LoVo (cell line): ENCODE measurements at places on chromosomes 2 and 18.

GRCh38 chr2:29113891-29114321 is 1.3 kb upstream of the CLIP4 start:
- peak; percentile 74 for DNase-seq

DNA sequence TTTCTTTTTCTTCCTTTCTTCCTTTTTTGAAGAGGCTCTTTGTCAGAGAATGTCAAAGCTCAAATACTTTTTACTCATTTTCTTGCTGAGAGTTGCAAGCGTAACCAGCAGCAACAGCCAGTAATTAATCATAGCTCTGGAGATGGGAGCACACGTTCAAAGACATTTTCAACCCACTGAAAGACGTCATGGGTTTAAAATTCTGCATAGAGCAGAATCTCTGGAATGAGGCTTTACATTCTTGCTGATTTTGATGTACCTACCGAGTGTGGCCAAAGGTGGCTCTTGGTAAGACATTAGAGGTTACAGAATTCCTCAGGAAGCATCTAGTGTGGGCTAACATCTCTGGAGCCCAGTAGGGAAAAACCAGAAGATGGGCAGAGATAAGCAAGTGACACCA is 292.5 kb downstream of the MTX2 start:
- no peak for DNase-seq

DNA sequence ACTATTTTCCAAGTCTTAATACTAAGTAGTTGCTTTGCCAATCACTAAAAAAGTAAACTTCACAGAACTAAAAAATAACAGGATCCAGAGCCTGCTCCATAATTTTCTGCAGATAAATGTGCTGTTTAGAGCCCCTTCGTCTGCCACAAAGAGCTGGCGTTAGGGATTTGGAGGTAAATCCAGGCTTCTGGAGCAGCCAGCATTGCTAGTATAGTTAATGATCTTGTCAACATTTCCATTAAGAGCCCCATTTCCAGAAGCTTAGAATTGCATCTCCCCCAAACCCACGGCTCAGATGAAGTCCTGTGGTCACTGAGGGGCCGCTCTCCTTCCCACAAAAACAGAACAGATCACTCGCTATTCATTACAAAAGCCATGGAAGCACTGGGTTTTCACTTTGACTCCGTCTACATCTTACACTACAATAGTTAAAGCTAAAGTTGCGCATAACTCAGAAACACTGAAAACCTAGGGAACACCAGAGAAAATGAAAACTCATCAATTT is 41.9 kb downstream of the ZNF516 start:
- no peak for DNase-seq

DNA sequence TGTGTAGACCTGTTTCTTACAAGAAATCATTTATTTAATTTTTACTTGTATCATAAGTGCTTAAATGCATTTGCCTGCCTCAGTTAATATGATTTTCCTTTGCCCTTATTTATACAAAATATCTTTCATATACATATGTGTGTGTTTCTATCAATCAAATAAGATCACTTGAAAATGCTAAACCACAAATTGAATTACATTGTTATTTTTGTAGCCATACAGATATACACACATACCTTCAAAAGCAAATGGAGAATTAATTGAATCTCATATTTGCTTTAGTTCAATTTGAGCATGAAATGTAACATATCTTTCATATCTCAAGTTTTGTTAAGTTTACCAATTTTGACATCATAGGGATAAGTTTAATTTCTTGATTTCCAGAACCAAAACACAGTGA is 755.8 kb upstream of the PIK3C3 start:
- DNase-seq, result no peak

DNA sequence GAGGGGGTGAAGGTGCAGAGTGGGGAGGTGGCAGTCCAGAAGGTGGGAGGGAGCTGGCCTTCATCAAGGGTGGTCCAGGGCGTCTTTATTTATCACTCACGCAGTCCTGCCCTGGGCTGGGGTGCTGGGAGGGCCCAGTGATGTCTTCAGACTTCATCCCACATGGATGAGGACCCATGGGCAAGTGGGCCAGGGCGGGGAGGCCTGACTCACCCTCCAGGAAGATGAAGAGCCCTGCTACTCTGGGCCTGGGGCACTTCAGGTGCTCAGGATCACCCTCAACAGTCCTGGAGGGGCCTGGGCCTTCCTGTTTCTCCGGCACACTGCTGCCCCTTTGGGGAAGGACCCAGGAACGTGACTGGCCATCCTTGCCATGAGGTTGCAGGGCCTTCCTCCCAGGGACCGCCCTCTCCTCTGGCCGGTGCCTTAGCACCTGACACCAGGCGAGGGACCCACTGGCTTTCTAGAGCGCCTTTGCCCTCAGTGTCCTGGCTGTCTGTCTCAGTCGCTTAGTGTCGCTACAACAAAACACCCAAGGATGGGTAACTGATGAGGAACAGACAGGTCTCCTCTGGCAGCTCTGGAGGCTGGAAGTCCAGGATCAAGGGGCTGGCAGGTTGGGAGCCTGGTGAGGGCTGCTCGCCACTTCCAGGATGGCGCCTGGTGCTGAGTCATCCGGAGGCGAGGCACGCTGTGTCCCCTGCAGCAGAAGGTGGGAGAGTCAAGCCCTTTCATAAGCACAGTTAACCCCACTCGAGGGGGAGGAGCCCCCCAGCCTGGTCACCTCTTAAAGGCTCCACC is 57.8 kb upstream of the HS6ST1 start:
- DNase-seq, result no peak

- DNase-seq, result no peak
Observed at GRCh38 chr18:63284173-63284799, 35.3 kb downstream of the BCL2 start.

DNA sequence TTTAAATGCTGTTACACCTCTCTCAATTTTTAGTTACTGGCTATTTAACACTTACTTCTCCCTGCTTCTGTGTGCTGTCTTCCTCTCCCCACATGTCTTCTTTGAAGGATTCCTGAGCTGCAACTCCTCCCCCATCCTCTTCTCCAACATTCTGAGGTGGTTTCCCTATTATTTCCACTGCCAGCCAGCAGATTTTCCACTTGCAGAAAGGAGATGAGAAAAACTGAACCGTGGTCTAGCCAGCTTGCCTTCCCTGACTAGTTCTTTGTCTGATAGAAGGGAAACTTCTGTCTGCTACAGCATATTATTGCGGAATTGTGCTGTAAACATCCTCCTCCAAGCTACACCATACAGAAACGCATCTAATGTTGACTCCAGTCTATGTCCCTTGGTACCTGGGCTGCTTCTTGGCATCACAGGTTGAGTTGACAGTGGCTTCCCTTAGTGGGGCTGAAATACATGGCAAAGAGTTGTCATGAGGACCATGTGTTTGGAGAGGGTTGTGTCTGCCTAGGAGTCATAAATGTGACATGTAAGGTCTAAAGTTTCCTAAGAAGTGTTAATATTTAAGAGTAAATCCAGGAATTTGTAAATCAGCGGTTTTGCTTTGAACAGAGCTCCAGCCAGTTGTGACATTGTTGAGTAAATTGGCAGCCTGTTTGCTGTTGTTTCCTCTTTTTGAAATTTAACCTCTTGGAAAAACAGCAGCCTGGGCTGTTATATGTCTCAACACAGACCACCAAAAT is 68.3 kb upstream of the RND3 start:
- DNase-seq, result no peak

GRCh38 chr18:51279367-51279984 is 82.0 kb upstream of the MEX3C start:
- no peak for DNase-seq

GRCh38 chr2:204453730-204454167 is 91.5 kb upstream of the PARD3B start:
- peak; percentile 58 for DNase-seq

DNA sequence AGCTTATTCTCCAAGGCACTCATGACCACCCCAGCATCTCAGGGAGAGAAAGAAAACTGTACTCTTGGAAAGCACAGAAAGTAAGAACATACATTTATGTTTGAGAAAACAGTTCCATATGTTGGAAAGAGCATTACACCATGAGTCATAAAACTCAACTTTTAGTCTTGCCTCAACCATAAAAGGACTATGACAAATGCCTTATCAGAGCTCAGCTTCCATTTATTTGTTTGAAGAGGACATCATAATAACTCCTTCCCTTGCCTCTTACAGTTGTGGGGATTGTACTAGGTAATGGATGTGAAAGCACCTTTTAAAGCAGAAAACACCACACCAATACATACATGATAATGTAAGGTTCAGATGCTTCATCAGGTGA is 370.8 kb downstream of the LNPK start:
- peak; percentile 61 for DNase-seq

DNA sequence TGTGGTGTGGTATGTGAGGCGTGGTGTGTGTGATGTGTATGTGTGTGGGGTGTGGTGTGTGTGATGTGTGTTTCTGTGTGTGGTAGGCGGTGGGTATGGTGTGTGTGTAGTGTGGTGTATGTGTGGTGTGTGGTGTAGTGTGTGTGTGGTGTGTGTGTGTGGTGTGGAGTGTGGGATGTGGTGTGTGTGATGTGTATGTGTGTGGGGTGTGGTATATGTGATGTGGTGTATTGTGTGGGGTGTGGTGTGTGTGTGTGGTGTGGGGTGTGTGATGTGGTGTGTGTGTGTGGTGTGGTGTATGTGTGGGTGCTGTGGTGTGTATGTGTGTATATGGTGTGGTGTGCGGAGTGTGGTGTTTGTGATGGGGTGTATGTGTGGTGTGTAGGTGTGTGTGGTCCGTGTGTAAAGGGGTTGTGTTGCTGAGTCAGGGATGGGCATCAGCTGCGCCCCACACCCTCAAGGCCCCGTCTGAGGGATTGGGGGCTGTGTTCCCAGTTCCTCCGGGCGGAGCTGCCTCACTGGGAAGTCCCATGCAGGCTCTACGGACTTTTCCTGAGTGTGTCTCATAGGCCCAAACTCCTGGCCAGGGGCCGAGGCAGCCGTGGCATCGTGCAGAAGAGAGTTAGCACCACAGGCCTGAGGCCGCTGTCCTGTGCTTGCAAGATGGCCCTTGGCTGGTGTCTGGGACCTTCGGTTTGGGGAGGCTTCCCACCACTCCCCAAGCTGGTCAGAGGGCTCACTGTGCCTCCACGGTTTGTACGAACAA is 18.2 kb upstream of the ARL4C start:
- DNase-seq, result no peak

GRCh38 chr18:50429207-50429948 is 54.5 kb downstream of the SKA1 start:
- peak; percentile 40 for DNase-seq

DNA sequence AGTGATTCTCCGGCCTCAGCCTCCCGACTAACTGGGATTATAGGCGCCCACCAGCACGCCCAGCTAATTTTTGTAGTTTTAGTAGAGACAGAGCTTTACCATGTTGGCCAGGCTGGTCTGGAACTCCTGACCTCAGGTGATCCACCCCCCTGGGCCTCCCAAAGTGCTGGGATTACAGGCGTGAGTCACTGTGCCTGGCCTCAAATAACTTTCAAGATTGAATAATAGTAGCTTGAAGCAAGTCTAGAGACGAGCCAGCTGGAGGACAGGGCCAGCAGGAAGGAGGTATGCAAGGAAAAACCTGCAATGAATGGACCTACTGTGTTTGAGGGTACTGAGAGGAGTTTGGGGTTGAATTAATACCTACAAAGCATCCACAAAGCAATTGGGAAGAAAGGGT is 87.5 kb downstream of the MSH2 start:
- no peak for DNase-seq

DNA sequence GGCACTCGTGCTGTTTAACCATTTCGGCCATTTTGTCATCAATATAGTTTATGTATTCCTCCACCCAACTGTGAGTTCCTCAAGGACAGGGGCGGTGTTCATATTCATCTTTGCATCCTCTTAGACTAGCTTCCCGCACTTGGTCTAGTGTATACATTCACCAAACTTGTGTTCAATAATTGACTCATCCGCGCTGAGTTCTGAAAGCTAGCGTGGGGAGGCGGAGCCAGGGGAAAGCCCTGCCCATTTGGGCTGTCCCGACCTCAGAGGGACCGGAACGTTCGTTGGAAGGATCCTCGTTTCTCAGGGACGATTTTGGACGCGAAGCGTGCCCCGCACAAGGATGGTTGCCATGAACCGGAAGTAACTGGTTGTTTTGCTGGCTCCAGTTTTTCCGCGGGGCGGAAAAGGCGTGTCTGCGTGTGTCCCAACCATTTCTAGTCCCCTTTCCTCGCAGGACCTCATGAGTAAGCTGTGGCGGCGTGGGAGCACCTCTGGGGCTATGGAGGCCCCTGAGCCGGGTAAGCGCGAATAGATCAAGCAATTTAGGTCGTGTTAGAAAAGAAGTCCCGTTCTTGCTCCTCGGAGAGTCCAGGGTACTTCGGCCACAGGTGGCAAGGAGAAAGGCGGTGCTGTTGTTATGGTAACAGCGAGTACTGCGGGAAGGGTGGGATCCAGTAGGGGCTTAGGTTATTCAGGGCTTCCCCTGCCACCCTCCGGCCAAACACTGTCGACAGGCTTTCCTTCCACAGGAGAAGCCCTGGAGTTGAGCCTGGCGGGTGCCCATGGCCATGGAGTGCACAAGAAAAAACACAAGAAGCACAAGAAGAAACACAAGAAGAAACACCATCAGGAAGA is at the start of gene INO80B:
Gene INO80B, plus strand, starts transcription at position 434 of the 858 bp plus-strand sequence. Its CDS starts 30 bp downstream, at position 464.
- peak; percentile 97 for DNase-seq

DNA sequence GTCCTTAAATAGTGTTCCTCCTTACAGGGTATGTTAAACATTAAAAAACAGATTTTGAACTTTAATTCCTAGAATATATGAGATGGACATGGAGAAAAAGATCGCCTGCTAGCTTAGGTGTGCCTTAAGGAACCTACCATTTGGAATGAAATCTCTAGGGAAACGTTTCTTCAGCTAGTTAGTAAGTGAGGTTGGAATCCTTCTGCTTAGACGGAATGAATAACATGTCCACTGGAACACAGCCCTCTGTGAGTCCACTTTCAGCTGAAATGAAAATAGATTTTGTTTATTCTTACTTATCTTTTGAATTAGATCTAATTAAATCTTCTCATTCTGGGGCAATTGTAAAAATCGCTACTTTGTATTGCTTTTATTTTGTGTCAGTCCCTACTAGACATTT is 28.4 kb downstream of the NAB1 start:
- no peak for DNase-seq

- DNase-seq, result no peak
Observed at GRCh38 chr2:181218401-181218821, 238.0 kb downstream of the UBE2E3 start.

- no peak for DNase-seq
Observed at GRCh38 chr2:60051991-60052390, 501.5 kb downstream of the BCL11A start.

DNA sequence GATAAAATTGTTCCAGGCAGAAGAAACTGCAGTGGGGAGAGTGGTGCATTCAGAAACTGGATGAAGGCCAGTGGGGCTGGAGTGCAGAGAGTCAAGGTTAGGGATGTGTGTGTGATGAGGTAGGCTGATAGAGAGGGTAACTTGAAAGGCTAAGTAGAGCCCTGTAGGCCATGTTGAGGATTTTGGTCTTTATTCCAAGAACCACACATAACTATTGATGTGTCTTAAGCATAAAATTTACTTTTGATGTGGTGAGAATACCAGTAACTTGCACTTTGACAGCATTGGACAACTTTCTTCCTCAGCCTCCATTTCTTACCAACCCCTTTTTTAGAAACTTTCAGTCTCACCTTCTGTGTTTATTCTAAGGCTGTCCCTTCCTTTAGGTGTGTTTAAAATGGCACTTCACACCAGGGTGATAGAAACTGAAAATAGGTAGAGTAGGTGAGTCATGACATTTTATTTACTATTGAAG is 22.6 kb downstream of the MTX2 start:
- DNase-seq, result peak; percentile 22
